ENCODE measurements at places on chromosomes 2 and 18.

GRCh38 chr2:146295080-146295670 is 1549.7 kb upstream of the ACVR2A start:
- DNase-seq = no peak

GRCh38 chr2:193824474-193824873 is 1629.7 kb upstream of the TMEFF2 start:
- DNase-seq = no peak

DNA sequence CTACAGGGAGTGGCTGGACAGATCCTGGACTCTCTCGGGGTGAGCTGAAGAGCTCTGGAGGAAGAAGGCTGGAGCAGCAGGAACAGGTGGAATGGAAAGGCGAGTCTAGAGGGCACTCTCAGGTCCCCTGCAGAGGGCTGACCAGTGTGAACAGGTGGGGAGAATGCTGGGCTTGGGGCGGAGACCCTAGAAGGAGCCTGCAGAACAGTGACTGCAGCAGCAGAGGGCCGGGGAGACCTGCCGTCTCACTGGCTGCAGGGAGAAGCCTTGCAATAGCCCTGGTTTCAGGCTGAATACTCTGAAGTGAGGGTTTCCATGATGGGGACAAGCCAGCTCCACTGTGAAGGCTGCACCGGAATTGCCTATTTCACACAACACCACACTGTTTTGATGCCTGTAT is 626.7 kb upstream of the SALL3 start:
- no peak for DNase-seq

DNA sequence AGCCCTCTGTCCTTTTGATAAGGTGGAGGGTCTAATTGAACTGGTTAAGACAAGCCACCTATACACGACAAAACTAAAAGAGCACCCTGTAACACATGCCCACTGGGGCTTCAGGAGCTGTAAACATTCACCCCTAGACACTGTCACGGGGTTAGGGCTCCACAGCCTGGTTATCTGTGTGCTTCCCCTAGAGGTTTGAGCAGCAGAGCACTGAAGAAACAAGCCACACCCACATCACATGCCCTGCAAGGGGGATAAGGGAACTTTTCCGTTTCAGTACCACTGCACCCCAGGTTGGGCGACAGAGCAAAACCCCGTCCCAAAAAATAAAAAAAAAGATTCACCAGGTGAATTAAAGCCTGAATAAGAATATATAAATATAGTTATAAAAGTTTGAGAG is 913.7 kb upstream of the ACVR2A start:
- no peak for DNase-seq

GRCh38 chr2:148255929-148256328 is 235.0 kb downstream of the MBD5 start:
- no peak for DNase-seq

DNA sequence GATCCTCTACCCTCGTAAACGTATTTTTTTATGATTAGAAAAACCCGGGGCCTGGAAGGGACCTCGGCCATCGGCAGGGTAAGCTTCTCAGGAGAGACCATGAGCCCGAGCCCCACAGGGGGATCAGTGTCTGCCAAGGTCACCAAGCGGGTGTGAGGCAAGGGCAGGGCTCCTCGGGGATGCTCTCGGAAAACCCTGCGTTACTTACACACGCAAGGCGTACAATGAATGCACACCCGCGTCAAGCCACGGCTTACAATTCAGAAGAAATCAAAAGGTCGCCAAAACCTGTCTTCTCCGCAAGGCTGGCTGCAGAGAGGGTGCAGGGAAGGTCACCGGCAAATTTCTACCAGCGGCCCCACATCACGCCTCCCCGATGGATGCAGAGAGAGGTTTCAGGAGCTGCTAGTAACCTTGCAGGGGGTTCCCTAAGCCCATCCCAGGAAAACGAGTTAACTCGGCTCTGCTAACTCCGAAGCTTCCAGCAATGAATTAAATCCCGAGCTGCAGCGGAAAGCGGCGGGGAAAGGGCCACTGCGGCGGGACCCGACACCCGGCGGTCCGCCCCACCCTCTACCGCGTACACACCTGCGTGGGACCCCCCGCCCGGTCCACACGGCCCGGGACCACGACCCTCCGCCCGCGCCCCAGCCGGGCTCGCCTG is 638 bp downstream of the ST3GAL5 start:
- no peak for DNase-seq

DNA sequence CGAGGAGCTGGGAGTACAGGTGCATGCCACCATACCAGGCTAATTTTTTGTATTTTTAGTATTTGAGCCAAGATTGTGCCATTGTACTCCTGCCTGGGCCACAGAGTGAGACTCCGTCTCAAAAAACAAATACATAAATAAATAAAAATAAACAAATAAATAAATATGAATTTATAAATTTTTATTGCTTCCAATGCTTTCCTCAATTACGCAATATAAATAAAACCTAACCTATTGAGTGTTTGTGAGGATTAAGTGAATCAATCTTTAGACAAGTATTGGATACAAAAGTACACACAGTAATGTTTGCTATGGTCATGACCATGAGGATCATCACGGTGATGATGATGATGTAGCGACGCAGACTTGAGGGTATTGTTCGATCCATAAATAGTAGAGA is 257.4 kb downstream of the ASXL3 start:
- DNase-seq = no peak

GRCh38 chr18:48968412-48969215 is 17.8 kb upstream of the SMAD7 start:
- no peak for DNase-seq

DNA sequence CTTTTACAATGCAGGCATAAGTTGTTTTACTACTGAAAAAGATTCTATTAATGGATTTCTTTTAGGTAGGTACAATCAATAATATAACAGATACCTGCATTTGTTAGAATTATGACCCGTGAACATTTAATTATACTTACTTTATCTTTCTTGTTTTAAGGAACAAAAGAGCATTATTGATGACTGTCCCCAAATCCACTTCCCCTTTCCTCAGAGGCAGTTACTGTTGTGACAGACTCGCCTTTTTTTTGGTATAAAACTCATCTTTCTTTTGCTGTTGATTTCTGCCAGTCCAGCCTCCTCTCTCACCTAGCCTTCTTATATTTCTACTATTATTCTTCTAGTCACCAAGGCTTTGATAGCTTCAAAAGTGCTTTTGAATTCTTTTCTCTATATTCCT is 12.1 kb downstream of the ACTR3 start:
- no peak for DNase-seq

DNA sequence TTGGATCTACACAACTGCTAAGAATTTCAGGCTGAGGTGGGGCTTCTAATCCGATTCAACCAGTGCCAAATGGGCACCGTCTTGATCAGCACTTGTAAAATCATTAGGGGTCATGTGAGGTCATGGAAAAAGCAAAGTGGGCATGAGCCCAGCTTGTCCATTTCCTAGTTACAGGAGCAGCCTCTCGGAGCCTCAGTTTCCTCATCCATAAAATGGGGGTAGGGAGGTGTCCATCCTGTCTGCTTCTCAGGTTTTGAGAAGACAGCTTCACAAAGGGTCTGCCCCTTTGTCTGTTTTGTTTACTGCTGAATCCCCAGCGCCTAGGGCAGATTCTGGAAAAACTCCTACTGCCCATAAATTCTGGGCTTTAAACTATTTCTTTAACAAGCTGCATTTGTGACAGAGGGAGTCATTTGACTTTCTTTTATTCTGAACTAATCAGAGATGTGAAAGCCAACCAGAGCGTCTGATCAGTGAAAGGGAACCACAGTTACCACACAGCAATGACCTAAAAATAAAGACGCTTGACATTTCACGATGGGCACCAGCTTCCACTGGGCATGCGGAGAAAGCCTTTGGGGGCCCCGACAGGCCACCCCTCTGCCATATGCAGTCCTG is 38.9 kb downstream of the DNMT3A start:
- no peak for DNase-seq

GRCh38 chr2:107323946-107324565 is 438.1 kb upstream of the ST6GAL2 start:
- DNase-seq = no peak
